Fibroblast of skin of right biceps (primary cell): ENCODE measurements at places on chromosomes 5 and 9.
A peak's percentile ranks its signal among the peaks of the same experiment; 100 is the strongest.

- no peak for DNase-seq
Measured at GRCh38 chr9:17057729-17058128, 77.1 kb upstream of the CNTLN start.

- no peak for DNase-seq
Measured at GRCh38 chr5:108763222-108763916, 15.7 kb downstream of the FER start.

GRCh38 chr5:68024426-68024825 lies 191.1 kb upstream of the PIK3R1 start:
- peak; percentile 36 for DNase-seq

- no peak for DNase-seq
Measured at GRCh38 chr5:73322437-73323076, 126.0 kb downstream of the FOXD1 start.

GRCh38 chr9:24939109-24939850 lies 393.6 kb upstream of the IZUMO3 start:
- no peak for DNase-seq

DNA sequence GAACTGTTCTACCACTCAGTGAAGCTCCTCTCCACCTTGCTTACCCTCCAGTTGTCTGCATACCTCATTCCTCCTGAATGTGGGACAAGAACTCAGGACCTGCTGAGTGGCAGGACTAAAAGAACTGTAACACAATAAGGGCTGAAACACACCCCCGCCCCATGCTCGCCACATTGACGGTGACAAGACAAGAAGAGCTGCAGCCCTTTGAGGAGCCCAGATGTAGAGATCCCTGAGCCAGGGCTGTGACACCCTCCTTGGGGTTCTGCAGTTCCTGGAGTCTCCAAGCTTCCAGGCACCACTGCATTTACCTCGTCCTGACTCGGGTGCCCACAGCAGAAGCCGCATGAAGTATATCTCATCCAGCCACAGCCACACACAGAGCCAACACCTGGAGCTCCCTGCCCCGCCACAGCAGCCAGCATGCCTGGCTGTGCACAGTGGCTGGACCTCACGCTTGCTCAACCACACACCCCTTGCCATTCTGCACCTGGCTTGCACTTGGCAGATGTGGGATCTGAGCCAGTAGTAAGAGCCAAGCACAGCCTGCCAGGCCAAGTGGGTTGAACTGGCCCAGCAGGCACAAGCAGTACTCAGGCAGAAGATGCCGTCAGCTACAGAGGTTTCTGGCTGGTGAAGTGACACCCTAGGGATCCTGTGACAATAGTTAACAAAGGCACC lies 166.1 kb downstream of the RNF180 start:
- DNase-seq, result no peak

- no peak for DNase-seq
Measured at GRCh38 chr9:99052815-99053715, 51.8 kb upstream of the TGFBR1 start.

GRCh38 chr5:27727254-27727653 lies 688.9 kb upstream of the CDH9 start:
- no peak for DNase-seq

DNA sequence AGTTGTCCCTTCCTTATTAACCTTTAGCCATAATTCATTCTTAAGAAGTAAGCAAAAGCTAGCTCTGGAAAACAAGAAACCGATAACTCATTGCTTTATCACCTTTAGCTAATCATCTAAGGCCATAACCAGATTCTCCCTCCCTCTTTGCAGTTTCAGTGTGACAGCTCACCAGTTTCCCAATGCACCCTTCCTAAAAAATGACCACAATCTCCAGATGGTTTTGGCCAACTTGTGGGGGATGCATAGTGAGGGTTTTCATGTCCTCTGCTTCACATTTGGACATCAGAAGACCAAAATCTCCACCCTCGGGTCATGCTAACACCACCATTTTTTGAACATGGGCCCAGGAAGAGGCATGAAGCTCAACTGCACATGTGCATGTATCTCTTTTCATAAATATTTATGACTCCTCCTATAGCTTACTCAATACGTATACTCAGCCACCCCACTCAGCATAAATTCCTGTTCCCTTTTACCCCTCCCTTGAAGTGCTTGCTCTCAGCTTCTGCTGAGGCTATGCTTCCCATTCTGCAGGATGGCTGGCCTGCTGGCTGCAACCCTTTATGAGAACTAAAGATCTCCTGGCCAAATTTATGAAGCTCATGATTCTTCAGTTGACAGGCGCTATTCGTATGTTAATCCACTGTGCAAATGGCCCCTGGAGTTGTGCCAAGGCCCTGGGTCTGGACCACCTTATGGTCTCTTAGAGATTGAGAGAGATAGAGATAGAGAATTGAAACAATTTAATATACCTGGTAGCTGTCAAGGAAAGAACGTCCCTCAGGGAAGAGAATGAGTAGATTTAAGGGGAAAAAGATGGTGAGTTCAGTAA lies 14.8 kb downstream of the PPP3R2 start:
- DNase-seq, result no peak

DNA sequence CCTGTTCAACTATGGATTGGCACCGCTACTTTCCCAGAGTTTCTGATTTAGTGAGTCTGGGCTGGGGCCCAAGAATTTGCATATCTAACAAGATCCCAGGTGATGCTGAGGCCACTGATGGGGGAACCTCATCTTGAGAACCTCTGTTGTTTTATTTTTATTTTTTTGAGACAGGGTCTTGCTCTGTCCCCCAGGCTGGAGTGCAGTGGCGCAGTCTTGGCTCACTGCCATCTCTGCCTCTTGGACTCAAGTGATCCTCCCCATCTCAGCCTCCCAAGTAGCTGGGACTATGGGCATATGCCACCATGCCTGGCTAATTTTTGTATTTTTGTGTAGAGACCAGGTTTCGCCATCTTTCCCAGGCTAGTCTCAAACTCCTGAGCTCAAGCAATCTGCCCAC lies 35.7 kb downstream of the LMX1B start:
- DNase-seq, result no peak

DNA sequence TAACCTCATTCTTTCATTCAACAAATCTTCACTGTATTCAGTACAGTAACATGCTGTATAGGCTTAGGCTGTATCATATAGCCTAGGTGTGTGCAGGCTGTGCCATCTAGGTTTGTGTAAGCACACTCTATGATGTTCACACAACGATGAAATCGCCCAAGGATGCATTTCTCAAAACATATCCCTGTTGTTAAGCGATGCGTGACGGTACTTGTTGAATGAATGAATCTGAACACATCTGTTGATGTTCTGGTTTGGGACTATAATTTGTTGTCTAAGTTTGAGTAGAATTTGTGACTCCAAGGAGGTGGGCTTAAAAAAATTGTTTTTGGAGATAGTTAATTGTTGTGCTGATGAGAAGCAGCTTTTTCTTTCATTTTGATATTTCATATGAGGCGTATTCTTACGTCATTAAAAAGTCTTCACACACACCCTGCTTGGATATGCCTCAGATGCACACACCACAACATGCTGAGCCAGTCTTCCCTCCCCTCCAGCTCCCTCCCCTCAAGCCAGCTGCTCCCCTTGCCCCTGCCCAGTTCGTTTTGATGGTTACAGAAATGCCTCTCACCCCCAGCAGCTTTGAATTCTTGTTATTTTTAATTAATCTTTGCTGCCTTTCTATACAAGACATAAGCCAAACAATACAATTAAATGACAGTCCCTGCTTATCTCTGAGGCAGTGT lies 5.5 kb upstream of the PSAT1 start:
- no peak for DNase-seq

DNA sequence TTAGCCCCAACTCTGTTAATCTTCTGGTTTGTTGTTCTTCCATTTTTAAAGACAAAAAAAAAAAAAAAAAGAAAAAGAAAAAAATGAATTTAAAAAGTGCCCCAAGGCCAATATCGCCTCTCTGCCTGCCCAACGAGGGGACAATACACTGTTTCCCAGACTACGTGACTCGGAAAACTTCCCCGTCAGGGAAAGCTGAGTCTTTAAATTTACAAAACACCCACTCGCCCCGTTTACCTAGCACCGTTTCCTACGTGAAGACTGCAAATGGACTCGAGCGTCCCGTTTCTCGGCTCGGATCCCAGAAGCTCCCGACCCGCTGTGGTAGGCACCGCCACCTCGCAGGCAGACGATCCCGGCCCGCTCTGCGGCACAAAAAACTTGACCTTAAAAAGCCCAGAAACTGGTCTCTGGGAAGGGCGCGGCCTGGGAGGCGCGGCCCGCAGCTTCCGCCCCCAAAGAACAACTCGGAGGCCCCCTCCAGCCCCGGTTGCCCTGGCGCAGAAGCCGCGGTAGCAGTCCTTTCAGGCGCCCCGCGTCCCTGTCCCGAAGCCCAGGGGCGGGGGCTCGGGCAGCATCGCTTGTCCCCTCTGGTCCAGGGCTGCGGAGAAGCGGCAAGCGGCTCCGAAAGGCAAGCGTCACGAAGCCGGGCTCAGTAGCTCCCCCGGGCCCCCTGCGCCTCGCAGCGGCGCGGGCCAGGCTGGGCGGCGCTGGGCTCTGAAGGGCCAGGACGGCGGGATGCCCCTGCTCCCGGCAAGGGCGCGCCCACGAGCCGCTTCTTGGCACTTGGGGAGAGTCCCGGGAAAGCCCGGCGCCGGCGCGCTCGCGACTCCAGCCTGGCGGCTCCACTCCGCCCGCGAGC lies at the start of gene GCNT4:
GCNT4 (minus strand) TSS at position 367 of the 862 bp plus-strand sequence. CDS start 22,521 bp downstream, outside the sequence.
- DNase-seq, result peak; percentile 63

GRCh38 chr9:842635-843426 lies 1.3 kb downstream of the DMRT1 start:
- no peak for DNase-seq

GRCh38 chr9:75002422-75003023 lies 25.6 kb downstream of the CARNMT1 start:
- no peak for DNase-seq

GRCh38 chr9:72996114-72996513 lies 43.3 kb upstream of the ALDH1A1 start:
- peak; percentile 19 for DNase-seq

DNA sequence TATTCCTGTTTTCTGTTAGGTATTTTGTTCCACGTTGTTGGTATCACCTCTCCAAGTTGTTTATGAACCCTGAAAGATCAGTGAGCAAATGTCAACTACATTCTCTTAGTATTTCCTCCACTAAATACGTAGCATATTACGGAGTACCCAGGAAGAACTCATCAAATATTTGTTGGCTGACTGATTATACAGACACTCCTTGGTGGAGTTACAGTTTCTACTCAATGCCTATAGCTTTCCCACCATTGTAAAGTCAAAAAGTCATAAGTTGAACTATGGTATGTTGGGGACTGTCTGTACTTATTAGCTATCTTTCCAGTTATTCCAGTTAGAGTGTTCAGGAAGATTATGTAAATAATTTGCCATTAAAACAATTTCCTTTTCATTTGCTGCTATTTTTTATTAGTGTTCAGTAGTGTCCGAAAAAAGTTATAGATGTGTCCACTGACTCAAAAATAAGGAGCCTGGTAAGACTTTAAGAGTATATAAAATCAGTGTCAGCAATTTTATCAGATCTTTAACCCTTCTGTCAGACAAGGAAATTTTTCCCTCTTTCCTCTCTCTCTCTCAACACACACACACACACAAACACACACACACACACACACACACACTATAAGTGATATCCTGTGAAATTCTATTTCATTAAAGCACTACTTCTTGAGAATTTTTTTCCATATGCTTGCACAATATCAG lies 6.8 kb upstream of the APBA1 start:
- peak; percentile 10 for DNase-seq
